Stimulated activated CD8-positive, alpha-beta memory T cell treated with anti-CD3 and anti-CD28 coated beads, Interleukin-7, amount 100 ng/mL, for 48 hours (primary cell): ENCODE measurements at places on chromosomes 11 and 22.
A peak's percentile ranks its signal among the peaks of the same experiment; 100 is the strongest.

GRCh38 chr22:50179937-50180726 lies 5.6 kb upstream of the TRABD start:
- DNase-seq = no peak

- DNase-seq = no peak
These were observed 2.8 kb downstream of the GALNT18 start for GRCh38 chr11:11618973-11619435.

GRCh38 chr11:44034639-44035038 lies 13.1 kb upstream of the ACCSL start:
- no peak for DNase-seq

- no peak for DNase-seq
These were observed 499.4 kb upstream of the API5 start for GRCh38 chr11:42812361-42812760.

GRCh38 chr11:116112087-116112935 lies 608.1 kb upstream of the CADM1 start:
- no peak for DNase-seq

DNA sequence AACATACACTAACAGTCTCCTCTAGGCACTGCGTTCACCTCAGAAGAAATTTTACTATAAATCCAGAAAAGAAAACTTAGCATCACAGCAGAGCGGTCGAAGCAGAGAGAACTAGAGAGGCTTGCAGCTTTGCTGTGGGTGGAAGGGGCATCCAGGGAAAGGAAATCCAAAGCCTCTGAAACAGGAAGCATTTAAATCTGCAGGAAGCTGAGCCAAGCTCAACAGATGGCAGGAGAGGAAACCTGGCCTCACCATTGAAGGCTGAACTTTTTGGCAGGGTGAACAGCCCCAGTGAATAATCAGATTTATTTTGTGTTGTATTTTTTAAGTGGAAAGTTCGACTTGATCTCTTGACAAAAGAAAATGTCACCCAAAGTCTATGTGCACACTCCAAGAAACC lies 858.1 kb downstream of the OPCML start:
- DNase-seq = no peak

GRCh38 chr11:20156876-20157613 lies 3.2 kb downstream of the DBX1 start:
- no peak for DNase-seq

DNA sequence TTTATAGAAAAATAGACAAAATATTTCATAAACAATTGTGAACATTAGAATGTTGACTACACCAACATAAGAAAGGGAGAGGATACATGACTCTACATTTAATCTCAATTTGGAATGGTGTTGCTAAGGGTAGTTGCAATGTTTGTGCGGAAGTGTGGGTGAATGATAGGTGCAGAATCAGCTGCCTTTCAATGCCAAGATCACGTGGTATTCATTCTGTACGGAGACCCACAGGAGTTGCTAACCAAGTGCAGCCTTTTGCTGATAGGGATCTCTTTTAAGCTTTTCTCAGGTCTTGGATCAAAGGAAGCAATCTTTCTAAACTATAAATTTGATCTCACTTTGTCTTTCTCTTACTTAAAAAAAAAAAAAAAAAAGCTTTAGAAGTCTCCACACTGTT lies 29.8 kb upstream of the CTSC start:
- no peak for DNase-seq

DNA sequence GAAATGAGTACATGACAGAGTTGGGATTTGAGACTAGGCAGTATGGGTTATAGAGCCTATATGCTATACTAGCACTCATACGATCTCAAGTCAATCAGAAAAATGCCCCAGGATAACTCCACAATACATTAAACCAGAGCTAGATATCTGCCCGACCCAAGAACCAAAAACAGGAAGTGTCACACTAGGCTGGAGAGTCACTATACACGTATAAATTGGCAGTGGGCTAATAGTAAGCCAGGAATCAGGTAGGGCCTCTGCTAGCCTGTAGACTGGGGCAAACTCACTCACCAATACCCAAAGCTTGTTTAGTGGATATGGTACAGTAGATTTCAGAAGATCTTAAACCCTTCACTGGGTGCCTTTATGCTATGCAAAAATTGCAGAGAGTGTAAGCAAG lies 16.2 kb upstream of the EIF4G2 start:
- DNase-seq = no peak

DNA sequence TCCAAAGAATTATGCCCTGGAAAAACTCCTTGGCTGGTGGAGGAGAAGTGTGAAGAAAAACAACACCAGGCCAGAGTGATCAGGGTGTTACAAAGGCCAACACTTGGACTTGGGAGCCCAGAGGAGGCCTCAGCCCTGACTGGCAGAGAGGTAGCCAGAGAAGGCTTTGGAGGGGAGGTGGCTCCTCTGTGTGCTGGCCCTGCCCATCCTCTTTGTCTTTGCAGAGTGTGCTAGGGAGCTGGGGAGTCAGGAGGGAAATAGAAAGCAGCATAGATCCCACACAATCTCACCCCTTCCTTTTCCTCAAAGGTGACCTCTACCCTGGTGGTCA lies 12.0 kb upstream of the P2RY6 start:
- DNase-seq = no peak

DNA sequence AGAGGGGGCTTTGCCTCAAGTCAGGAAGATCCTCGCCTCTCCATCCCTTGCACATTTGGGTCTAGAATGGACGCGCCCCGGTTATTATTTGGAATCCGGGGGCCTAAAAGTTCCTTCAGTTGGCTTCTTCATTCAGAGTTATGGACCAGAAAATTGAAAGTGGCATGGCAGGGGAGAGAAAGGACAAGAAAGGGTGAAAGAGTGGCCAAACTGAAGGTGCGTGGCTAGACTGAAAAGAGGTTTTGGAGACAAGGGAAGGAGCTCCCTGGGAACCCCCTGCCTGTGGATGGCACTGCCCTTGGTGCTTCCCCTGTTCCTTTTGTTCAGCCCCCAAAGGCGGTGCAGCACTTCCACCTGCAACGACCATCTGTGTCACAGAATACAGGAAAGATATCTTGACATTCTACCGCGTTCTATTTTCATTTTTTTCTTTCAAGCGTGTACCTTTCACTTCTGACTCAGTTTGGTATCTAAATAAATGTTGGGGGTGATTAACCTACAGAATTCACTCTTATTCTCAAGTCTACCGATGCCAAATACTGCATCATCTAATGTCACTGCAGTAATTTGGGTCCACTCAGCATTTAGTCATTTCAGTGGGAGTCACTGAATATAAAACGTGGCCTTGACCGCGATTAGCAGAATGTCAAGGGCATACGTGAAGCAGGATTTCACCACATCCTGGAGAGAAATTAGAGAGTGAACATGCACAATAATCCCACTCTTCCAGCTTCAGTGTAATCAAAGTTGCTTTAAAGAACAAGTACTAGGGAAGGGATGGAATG lies 88.1 kb upstream of the ARHGAP32 start:
- DNase-seq = no peak

DNA sequence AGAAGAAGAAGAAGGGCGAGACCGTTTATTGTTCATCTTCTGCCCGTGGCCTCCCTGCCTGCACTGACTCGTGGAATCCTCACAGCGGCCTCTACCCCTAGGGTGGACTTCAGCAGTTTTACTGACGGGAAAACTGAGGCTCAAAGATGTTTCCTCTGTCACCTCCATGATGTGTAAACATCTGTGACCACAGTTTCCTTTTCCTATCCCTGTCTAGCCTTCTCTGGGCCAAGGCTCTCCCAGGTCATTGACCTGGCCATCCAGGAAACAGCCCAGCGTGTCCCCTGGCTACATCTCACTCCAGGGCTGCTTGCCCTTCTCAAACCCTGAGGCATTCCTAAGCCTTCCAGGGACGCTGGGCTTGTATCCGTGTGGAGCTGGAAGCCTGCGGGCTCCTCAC lies 49.0 kb upstream of the GCAT start:
- no peak for DNase-seq

DNA sequence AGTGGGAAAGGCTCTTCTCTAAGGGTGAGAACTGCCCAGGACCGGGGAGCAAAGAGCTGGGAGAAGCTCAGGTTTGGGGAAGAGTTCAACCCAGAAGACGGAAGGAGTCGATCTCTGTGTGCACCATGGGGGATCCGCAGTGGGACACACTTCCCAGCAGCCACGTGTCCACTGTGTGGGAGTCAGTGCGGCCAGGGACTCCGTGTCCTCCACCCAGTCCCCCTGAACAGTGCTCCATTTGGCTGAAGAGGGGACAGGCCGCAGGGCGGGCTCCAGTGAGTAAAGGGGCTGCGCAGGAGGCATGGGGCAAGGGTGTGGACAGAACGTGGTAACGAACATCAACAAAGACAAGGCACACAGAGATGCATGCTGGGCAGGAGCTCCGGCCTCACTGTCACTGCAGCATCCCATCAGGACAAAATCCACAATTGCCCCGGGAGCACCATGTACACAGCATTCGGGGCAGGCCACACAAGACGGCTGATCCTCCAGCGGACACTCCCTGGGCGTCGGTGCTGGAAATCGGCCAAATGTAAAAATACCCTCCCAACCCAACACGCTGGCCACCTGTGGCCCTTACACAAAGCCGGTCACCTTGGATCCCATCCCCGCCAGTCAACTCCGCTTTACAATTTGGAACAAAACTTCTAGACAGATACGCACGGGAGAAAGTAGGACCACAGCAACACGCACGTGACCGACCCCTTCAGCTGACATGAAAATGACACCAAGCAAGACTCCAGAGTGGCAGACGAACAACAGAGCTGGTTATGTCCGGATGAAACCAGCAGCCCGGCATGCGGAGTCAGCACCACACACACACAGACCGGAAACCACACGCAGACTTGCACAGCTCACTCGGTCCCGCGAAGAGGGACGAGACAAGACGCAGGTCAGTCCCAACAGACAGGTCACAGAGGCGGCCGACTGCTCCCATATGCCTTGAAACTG lies 366.8 kb downstream of the SHANK2 start:
- DNase-seq = no peak

- peak; percentile 36 for DNase-seq
These were observed 56.9 kb upstream of the PRSS23 start for GRCh38 chr11:86743223-86744118.

GRCh38 chr11:110991661-110992355 lies 253.7 kb upstream of the POU2AF2 start:
- DNase-seq = no peak

- DNase-seq = peak; percentile 53
These were observed 27.9 kb upstream of the ABCC8 start for GRCh38 chr11:17504330-17505107.

- DNase-seq = no peak
These were observed 23.1 kb upstream of the FZD4 start for GRCh38 chr11:86978247-86978646.

DNA sequence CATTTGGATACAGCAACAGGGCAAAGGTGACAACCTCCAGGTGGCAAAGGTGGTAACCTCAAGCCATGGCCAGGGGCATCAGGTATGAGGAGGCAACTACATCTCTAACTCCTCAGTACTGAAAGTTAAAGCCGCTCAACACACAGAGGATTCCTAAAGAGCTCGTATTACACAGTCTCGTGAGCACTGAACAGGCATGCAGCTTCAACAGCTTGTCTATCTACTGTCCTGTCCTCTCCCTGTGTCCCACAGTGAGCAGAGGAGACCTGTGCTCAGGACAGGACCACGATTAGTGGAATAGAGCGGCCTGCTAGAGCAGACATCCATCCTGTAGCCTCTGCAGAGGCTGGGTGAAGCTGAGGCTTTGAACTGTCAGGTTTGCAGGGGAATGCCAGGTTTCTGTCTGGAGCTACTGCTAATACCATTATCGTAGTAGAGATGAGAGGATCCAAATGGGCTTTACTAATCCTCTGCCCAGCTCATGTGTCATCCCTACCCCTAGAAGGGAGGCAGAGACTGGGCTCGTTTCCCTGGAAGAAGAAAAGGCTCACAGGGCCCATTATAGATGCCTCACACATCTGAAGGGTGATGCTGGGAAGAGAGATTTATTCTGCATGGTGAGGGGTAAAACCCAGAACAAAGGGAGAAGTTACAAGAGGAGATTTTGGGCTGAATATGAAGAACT lies 415.2 kb downstream of the LARGE1 start:
- DNase-seq = no peak
